ENCODE measurements at places on chromosomes 6 and 20. TPM values are rescaled to one million over a fixed set of nuclear protein-coding genes. Genes with fewer than 3 reads are reported as not detected.

The ANKRD6 gene
- 9.6 TPM for total RNA-seq

- H3K4me1 ChIP-seq, result peaks cover 8% of the 10 kb centered on the region
- DNase-seq, result no peak
- H3K27ac ChIP-seq, result no peak overlapping the region
- no peaks in the 10 kb centered on the region for H3K36me3 ChIP-seq
- no peak overlapping the region for H3K4me3 ChIP-seq
- H3K27me3 ChIP-seq, result no peaks in the 10 kb centered on the region
These were observed 471.8 kb upstream of the BTBD3 start for GRCh38 chr20:11445891-11446290.

The TRAPPC3L gene
- not detected for total RNA-seq

- no peaks in the 10 kb centered on the region for H3K36me3 ChIP-seq
- no peak for DNase-seq
- no peak overlapping the region for H3K4me3 ChIP-seq
- no peak overlapping the region for H3K27ac ChIP-seq
- peaks cover 5% of the 10 kb centered on the region for H3K4me1 ChIP-seq
These were observed 100.3 kb downstream of the SH3BGRL2 start for GRCh38 chr6:79731471-79731870.

DNA sequence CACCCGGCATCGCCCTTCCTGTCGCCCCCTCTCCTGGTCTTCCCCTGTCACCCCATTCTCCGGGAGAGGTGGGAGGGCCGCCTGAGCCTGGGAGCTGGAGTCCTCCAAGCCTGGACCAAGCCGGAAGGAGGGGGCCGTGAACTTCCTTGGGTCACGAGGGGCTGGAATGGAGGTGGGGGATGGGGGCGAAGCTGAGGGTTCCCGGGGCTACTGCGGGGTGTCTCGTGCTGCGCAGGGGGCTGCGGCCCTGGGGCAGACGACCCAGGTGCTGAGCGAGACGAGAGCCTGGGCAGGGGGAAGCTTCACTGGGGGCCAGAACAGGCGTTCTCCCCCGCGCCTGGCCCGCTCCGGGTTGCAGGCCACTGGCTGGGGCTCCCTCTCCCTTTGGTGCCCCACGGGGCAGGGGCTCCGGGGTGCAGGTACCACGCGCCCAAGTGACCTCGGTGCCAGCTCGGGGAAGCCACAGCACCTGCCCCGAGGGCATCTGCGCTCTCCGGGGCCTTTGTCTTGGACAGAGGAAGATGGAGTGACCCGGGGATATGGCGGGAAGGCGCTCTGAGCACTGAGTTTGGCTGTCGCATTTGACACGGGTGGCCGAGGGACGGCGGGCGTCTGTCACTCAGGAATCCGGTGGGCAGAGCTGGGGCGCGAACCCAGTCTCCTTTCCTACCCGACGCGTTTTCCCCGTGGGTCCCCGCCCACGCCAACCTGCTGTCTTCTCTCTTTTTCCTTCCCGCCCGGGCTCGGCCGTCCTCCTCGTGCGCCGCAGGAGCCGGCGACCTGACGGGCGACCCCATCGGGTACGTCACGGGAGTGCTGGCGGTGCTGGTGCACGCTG lies 1.2 kb downstream of the SLC35D3 start:
- no peaks in the 10 kb centered on the region for H3K36me3 ChIP-seq
- H3K27me3 ChIP-seq, result peaks cover 53% of the 10 kb centered on the region
- no peak for DNase-seq
- no peak overlapping the region for H3K27ac ChIP-seq

- H3K27me3 ChIP-seq, result no peaks in the 10 kb centered on the region
- H3K27ac ChIP-seq, result no peak overlapping the region
- no peak overlapping the region for H3K4me3 ChIP-seq
- H3K36me3 ChIP-seq, result no peaks in the 10 kb centered on the region
These were observed 9.7 kb downstream of the TULP4 start for GRCh38 chr6:158321960-158322359.

DNA sequence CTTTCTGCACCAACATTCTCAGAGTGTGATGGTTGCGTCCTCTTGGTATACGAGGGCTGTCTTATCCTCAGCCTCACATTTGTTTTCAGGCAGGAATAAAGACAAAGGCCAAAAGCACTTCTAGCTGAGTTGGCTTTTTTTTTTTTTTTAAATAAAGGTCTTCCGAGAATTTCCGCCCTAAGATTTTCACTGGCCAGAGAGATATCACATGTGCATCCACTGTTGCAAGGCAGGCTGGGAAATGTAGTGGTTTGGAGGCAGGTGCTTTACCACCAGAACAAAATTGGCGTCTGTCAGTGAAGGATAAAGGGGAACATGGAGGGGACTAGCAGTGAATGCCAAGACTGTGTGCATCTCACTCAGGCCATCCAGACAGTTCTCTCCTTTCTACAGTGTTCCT lies 334.9 kb upstream of the SOX4 start:
- no peak overlapping the region for H3K4me3 ChIP-seq
- no peak for DNase-seq
- no peaks in the 10 kb centered on the region for H3K36me3 ChIP-seq
- H3K27me3 ChIP-seq, result no peaks in the 10 kb centered on the region

- no peak for DNase-seq
- H3K27me3 ChIP-seq, result no peaks in the 10 kb centered on the region
- no peaks in the 10 kb centered on the region for H3K36me3 ChIP-seq
- H3K27ac ChIP-seq, result no peak overlapping the region
These were observed 31.8 kb downstream of the SAYSD1 start for GRCh38 chr6:39083231-39083634.

DNA sequence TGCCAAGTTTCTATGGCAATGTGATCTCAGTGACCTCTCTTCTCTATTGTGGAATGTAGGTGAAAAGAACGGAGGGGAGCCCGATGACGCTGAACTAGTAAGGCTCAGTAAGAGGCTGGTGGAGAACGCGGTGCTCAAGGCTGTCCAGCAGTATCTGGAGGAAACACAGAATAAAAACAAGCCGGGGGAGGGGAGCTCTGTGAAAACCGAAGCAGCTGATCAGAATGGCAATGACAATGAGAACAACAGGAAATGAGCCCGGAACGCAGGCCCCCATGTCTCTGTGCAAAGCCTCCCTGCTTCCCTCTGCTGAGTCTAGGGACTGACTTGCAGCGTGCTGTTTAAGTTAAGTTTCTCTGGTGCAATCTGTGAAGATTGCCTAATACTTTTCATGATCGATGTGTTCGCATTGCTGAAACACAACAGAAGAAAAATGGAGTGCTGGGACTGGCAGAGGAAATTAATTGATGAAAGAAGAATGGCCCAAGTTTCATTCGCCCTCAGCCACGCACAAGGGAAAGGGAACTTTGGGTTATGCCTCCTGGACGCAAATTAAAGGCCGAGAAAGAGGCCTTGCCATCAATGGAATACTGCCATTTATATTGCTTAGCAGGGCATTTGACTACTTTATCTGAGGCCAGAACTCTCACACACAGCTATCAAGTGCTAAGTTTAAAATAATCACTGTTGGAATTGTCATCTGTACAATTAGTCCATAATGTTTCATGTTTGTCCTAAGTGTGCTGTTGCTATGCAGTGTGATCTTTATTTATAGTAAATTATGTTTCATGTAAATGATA lies 146.4 kb downstream of the AKAP7 start:
- no peaks in the 10 kb centered on the region for H3K27me3 ChIP-seq
- peak; percentile 88 for DNase-seq
- no peak overlapping the region for H3K27ac ChIP-seq
- H3K36me3 ChIP-seq, result no peaks in the 10 kb centered on the region

DNA sequence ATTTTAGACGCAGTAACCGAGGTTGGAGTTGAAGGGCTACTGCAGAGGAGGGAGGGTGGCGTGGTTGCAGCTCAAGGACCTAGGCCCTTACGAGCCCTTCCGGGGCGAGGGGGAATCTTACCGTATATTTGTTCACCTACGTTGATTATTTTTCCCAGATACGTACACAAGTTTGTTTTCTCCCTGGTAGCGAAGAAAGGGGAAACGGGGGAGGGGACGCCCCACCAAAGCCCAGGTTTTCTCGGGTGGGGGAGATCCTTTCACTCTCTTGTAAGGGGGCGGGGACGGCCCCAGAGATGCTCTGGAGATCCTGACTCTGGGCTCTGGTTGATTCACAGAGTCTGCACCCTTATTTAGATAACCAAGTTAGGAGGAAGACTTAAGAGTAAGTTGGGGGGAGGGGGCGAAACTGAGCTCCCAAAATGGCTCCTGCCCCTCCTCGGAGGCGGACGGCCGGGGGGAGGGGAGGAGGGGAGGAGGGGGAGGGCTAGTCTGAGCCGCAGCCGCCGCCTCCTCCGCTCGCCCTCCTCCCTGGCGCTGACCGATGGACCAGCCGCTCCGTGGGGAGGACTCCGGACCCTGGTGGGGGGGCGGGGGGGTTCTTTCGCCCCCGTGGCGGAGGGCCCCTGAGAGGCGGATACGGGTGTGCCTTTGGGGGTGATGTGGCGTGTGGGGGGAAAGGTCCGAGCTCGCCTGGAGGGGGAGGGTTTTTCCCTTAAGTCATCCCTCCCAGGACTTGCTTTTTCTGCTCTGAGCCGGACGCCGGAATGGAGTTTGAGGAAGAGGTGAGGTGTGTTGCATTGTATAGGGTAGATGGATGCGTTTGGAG lies 2.2 kb downstream of the BRD2 start:
- H3K4me1 ChIP-seq, result peaks cover 30% of the 10 kb centered on the region
- peak overlapping the region; percentile 99 for H3K27ac ChIP-seq
- peaks cover 11% of the 10 kb centered on the region for H3K36me3 ChIP-seq
- DNase-seq, result peak; percentile 77
- H3K27me3 ChIP-seq, result no peaks in the 10 kb centered on the region

The TNNC2 gene
- total RNA-seq, result not detected

GRCh38 chr6:33853026-33853425 lies 49.2 kb upstream of the MLN start:
- H3K4me3 ChIP-seq, result no peak overlapping the region
- peaks cover 13% of the 10 kb centered on the region for H3K27me3 ChIP-seq
- H3K4me1 ChIP-seq, result no peaks in the 10 kb centered on the region
- H3K27ac ChIP-seq, result no peak overlapping the region
- DNase-seq, result no peak

The ZC3H12D gene
- total RNA-seq, result not detected

- H3K36me3 ChIP-seq, result no peaks in the 10 kb centered on the region
- H3K27me3 ChIP-seq, result no peaks in the 10 kb centered on the region
- DNase-seq, result no peak
- H3K4me3 ChIP-seq, result no peak overlapping the region
These were observed 208.1 kb downstream of the PLCB4 start for GRCh38 chr20:9276966-9277468.

DNA sequence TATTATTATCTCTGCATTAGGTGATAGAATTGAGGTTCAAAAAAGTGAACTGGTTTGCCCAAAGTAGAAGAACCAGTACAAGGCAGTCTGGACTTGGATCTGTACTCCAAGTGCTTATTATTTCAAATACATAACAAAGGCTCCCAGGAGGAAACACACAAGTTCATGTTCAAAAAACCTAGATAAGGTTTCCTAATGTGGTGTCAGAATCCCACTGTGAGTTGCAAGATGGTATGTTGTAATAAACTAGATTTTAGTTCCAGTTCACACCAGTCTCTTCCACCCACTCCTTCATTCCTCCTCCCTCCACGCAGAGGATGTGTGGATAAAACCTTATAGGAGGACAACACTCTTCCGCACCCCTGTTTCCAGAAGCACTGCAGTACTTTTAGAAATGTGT lies 42.8 kb downstream of the KIAA0319 start:
- DNase-seq, result no peak
- H3K4me3 ChIP-seq, result no peak overlapping the region
- H3K4me1 ChIP-seq, result no peaks in the 10 kb centered on the region
- H3K27ac ChIP-seq, result no peak overlapping the region
- no peaks in the 10 kb centered on the region for H3K36me3 ChIP-seq
- no peaks in the 10 kb centered on the region for H3K27me3 ChIP-seq

DNA sequence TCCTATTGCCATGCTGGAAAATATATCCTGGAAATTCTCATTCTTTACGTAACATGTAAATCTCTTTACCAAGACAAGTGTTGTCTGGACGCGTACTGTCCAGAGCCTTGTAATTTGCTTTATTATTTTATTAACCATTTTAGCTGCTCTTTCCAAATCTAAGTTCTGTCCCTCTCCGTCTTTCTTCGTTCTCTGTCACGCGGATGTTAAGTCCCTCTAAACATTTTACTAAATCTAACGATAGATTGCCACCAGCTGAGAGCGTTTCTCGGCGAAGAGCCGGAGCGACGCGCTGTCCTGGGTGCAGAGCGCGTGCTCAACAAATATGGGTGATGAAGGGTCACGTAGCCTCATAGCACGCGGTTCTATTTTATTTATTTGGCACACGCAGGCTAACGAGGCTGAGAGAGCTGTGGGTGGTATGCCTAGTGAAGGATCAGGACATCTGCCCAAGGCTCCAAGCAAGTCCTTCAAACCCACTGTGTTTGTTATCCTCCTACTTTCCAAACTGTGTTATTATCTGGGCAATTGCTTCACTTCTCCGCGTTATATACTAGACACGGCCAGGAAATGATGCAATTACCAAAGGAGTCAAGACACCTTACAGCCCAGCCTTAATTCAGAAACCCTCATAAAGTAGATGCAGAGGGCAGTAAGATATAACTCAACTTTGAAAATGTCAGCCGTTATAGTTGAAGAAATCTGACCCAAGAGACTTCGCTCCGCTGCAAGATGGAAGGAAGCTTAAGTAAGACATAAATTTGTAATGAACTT lies 10.0 kb upstream of the NCOA7 start:
- H3K27me3 ChIP-seq, result peaks cover 3% of the 10 kb centered on the region
- peak overlapping the region; percentile 94 for H3K27ac ChIP-seq
- H3K36me3 ChIP-seq, result no peaks in the 10 kb centered on the region
- peak overlapping the region; percentile 62 for H3K4me3 ChIP-seq

DNA sequence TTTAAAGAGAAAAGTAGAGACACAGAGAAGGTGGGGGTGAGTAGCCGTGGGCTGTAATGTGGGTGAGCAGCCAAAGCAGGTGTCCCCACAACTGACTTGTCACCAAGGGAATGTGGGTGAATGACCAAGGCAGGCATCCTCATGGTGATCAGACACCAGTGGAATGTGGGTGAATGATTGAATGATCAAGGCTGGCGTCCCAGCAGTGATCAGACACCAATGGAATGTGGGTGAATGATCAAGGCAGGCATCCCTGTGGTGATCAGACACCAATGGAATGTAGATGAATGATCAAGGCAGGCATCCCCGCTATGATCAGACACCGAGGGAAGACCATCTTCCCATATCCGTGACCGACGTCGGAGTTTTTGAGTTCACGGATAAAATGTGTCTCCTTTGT lies 49.8 kb upstream of the OR14J1 start:
- H3K27me3 ChIP-seq, result no peaks in the 10 kb centered on the region
- H3K27ac ChIP-seq, result no peak overlapping the region
- no peak overlapping the region for H3K4me3 ChIP-seq
- H3K4me1 ChIP-seq, result no peaks in the 10 kb centered on the region
- DNase-seq, result no peak

The CST5 gene
- total RNA-seq, result not detected

The FAM83C gene
- not detected for total RNA-seq

DNA sequence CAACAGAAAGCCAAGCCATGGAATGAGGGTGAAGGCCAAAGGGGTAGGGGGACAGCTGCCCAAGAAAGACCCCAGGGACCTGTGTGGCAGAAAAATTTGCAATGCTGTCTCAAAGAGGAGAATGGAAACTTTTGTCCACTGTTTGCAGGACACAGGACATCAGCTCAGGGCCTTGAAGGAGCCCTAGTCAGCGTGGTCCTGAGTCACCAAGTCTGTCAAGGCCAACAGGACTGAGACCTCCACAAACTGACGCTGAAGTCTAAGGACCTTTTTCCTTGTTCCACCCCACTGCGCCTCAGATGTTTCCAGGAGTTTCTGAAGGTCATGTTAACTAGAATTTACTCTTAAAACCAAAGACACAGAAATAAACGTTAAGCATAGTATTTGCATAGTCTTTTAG lies 31.8 kb upstream of the AVP start:
- DNase-seq, result no peak
- peaks cover 5% of the 10 kb centered on the region for H3K4me1 ChIP-seq
- H3K27me3 ChIP-seq, result no peaks in the 10 kb centered on the region
- H3K36me3 ChIP-seq, result peaks cover 2% of the 10 kb centered on the region
